Small intestine (tissue), 16 donors: ENCODE measurements at places on chromosomes 1 and 21. TPM values are rescaled to one million over a fixed set of nuclear protein-coding genes. Genes with fewer than 3 reads are reported as not detected.

DNA sequence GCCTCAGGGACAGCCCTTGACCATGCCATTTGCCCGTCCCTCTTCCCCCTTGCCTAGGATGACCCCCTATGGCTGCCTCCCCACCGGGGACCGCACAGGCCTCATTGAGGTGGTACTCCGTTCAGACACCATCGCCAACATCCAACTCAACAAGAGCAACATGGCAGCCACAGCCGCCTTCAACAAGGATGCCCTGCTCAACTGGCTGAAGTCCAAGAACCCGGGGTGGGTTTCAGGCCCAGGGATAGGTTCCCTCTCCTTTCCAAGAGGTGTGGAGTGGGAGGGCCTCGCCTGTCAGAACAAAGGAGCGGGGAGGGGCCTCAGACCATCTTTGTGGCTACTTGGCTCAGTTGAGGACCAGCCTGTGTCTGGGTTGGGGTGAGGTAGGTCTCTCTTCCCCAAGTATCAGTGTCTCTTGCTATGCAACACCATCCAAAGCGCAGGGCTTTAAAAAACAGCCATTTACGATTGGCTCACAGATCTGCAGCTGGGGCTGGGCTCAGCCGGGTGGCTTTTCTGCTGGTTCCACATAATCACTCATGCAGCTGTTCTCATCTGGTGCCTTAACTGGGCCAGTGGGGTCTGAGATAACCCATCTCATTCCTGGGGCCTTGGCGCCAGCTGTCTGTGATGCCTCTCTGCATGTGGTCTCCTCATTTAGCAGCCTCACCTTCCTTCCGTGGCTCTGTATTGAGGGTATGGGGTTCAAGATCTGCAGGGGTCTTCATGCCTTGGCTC is 71.7 kb downstream of the PIK3CD start:
- no peak overlapping the region for H3K27ac ChIP-seq
- DNase-seq = no peak
- peaks cover 92% of the 10 kb centered on the region for H3K36me3 ChIP-seq
- H3K27me3 ChIP-seq = no peaks in the 10 kb centered on the region
- H3K4me1 ChIP-seq = no peaks in the 10 kb centered on the region

DNA sequence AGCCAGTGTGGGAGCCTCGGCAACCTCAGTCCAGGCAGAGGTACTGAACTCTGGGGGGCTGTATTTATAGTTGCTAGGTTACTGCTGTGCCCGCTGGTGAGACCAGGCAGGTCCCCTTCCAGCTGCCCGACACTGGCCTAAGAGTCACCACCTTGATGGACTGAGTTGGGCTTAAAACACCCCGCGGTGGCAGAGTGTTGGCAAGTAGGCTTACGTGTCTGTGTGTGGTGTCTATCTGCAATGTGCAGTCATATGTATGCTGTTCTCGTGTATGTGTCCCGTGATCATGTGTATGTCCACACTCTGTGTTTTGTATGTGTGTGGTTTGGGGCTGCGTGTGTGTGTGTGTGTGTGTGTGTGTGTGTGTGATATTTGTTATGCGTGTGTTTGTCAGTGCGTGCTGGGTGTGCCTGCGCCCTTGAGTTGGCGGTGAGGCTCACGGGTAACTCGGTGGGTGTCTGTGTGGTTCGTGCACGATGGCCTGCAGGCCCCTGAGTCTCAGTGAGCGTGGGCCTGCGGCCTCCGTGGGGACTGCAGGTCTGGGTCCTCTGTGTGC is 65.5 kb downstream of the MEF2D start:
- H3K27me3 ChIP-seq = peaks cover 43% of the 10 kb centered on the region
- no peaks in the 10 kb centered on the region for H3K36me3 ChIP-seq
- no peak overlapping the region for H3K4me3 ChIP-seq
- no peak overlapping the region for H3K27ac ChIP-seq

- H3K4me3 ChIP-seq = no peak overlapping the region
- H3K36me3 ChIP-seq = no peaks in the 10 kb centered on the region
- H3K27ac ChIP-seq = no peak overlapping the region
- DNase-seq = peak; percentile 80
Measured at GRCh38 chr1:202692959-202693555, 17.2 kb downstream of the SYT2 start.

Gene ZFYVE9
- 3.8 TPM for polyA plus RNA-seq

Gene MKNK1
- 35.4 TPM for polyA plus RNA-seq
